Fibroblast of skin of left quadriceps (primary cell): ENCODE measurements at places on chromosomes 12 and 14.

- no peak for DNase-seq
These were observed 190.5 kb upstream of the GSC start for GRCh38 chr14:94960285-94961001.

DNA sequence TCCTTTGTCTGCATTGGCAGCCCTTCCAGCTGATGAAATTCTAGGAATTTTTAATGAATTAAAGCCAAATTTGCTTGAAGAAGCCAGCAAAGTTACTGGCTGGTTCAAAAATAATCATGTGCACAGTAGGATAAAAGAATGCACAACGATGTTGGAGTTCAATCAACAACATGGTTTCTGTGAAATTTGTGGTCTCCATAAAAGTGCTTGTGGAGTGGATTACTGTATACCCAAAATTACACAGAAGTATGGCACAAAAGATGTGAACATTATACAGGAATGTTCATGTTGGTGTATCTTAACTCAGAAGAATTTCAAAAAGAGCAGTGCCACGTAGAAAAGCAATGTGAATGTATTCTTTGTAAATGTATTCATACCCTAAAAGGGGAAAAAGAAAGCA is 105.0 kb upstream of the METAP2 start:
- DNase-seq = peak; percentile 17

- no peak for DNase-seq
These were observed 364.7 kb downstream of the NOVA1 start for GRCh38 chr14:26233118-26233517.

DNA sequence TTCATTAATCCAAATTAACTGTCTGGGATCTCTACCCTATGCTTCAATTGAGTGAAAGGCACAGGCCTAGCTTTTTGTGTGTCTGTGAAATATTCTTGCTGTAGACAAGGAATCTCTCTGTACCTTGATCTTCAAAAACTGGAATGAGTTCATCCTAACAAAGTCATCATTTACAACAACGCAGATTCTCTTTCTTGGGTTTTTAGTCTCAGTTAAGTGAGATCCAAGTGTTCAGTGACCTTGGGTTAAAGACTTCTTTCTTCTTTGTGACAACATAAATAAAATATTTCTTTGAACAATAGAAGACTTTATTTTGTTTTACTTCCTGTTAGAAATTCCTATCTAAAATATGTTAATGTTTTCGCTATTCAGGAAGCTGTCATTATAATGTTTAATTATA is 192.2 kb upstream of the LMNTD1 start:
- no peak for DNase-seq

- DNase-seq = no peak
These were observed 362.6 kb downstream of the BCAT1 start for GRCh38 chr12:24586293-24586692.

GRCh38 chr12:68352067-68352466 is 19.9 kb upstream of the MDM1 start:
- DNase-seq = no peak

DNA sequence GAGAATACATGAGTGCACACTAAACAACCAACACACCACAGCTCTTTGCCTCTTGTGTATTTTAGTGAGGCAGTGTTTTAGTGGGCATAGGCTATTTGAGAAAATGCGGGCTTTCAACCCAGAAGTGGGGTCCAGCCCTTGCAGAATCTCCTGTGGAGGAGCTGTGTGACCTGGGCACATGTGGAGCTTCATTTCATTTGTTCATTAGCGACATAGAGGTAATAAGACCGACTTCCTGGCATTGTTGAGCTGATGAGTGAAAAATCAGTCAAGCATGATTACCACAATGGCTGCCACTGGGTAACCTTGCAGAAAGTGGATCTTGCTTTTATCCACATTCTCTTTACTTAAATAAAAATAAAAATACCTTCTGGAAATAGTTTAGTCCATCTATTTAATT is 923.5 kb downstream of the BCL11B start:
- no peak for DNase-seq

GRCh38 chr12:132014915-132015280 is 65.2 kb downstream of the EP400 start:
- no peak for DNase-seq

- no peak for DNase-seq
These were observed 521.0 kb upstream of the ATP2B1 start for GRCh38 chr12:90229407-90230170.

DNA sequence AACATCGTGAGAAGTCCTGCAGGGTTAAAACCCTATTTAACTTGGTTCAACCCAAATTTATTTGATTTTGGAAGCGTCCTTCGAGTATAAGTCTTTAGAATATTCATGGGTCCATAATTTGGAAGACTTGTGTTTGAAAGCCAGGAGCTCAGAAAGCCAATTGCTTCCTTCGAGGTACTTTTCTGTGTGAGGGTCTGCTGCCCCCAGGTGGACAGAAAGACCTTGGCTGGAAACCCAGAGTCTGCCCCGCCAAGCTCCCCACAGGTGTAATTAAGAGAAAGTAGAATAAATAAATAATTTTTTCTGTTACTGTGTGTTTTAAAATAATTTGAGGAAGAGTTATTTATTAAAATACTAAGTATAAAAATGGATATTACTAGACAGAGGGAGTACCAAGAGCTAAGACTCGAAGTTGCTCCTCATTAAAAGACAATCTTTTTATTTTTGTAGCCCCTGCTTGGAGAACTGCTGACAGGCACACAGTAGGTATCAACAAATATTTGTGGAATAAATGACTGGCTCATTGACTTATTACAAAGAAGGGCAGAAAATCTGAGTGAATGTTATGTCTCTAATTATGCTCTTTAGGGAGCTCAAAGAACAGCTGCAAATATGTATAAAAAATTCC is 105.8 kb downstream of the PAH start:
- no peak for DNase-seq

- no peak for DNase-seq
These were observed 6.1 kb upstream of the SERPINA11 start for GRCh38 chr14:94458558-94459205.

DNA sequence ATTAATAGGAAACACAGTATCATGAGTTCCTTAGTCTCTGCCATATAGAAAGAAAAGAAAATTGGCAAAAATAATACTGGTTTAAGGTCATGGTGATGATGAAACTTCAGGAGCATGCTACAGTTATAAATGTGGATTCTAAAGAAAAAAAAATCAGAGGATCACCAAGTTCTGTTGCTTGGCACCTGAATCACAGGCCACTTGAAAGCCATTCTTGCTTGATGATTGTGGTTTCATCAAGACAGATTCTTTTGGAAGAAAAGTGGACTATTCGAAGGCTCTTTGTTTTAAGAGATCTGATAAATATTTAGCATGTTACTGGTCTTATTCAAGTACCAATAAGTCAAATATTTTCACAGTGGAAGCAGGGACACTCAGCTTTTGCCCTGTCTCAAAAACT is 148.9 kb downstream of the SAMD4A start:
- DNase-seq = no peak

DNA sequence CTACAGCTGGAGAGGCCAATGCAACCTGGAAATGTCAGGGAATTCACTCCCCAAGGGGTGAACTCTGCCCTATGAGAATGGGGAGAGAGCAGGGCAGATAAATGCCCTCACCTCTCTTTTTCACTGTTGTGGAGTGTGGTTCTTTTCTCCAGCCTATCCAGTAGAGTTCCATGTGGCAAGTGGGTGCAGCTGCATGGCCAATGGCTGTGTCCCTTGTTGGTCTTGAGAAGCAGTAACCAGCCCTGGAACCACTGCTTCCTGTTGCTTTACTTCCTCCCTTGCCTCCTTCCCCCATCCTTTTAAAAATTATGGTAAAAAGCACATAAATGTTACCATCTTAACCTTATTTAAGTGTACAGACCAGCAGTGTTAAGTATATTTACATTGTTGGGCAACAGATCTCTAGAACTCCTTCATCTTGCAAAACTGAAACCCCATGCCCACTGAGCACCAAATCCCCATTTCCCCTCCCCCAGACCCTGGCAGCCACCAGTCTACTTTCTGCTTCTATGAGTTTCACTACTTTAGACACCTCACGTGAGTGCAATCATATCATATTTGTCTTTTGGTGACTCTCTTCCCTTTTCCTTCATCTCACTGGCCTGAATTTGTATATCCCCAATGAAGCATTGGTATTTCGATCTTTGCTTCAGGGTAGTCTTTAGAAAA is 77.0 kb upstream of the GRIP1 start:
- DNase-seq = no peak

- DNase-seq = no peak
These were observed 3.9 kb downstream of the ANO4 start for GRCh38 chr12:100798286-100799160.
